Activated CD4-positive, alpha-beta memory T cell treated with anti-CD3 and anti-CD28 coated beads, Interleukin-2, amount 10 ng/mL, durations not matched to agents 7 days and 5 days (primary cell): ENCODE measurements at places on chromosomes 6 and 20. TPM values are rescaled to one million over a fixed set of nuclear protein-coding genes. Genes with fewer than 3 reads are reported as not detected.

The FAM184A gene
- 5.9 TPM for total RNA-seq

The CLIC5 gene
- total RNA-seq: 8.4 TPM

DNA sequence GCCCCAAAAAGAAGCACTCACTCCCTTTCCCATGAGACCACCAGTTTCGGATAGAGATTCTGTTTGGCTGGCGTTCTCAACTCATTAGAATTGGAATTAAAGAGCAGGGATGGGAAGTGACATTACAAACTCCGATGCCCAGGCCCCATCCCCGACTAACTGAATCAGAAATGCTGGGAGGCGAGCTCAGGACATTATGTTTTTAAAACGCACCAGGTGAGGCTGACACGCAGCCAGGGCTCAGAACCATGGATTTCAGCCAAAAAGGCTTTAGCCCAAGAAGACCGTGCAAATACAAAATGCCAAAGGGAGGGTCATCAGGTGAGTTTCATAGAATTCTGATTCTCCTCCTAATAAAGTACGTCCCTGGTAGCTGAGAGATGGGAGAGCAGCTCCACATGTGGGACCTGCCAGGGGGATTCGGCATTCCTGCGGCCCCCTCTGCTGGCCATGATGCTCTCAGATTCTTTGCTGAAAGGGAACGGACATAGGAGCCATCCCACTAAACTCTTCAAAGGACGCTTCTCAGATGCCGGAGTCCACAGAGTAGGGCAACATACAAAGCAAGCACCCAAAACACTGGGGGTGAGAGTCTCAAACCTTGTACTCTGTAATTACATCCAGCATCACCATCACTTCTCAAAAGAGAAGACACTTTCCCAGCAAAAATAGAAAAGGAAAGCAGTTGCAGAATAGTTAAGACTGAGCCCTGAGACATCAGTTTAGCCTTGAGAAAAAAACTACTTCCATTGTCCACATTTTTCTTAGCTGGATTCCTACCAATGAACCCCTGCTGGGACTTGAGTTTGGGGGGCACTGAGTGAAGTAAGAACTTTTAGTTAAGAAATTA is 205.2 kb downstream of the BMP7 start:
- H3K27ac ChIP-seq: no peak overlapping the region
- peaks cover 20% of the 10 kb centered on the region for H3K27me3 ChIP-seq
- no peak overlapping the region for H3K4me3 ChIP-seq
- DNase-seq: no peak

- H3K27ac ChIP-seq: no peak overlapping the region
- H3K4me3 ChIP-seq: no peak overlapping the region
- H3K27me3 ChIP-seq: no peaks in the 10 kb centered on the region
- peaks cover 80% of the 10 kb centered on the region for H3K4me1 ChIP-seq
- DNase-seq: no peak
These were observed 24.1 kb downstream of the ATXN1 start for GRCh38 chr6:16736856-16737775.

GRCh38 chr20:7790189-7790588 is 150.1 kb downstream of the HAO1 start:
- no peak overlapping the region for H3K27ac ChIP-seq
- no peaks in the 10 kb centered on the region for H3K36me3 ChIP-seq
- no peak for DNase-seq
- H3K4me1 ChIP-seq: no peaks in the 10 kb centered on the region
- H3K4me3 ChIP-seq: no peak overlapping the region

- peak overlapping the region; percentile 66 for H3K27ac ChIP-seq
- H3K4me1 ChIP-seq: peaks cover 83% of the 10 kb centered on the region
- no peak for DNase-seq
- no peaks in the 10 kb centered on the region for H3K27me3 ChIP-seq
- H3K36me3 ChIP-seq: peaks cover 25% of the 10 kb centered on the region
These were observed 99.5 kb downstream of the PRDM1 start for GRCh38 chr6:106185615-106186014.

DNA sequence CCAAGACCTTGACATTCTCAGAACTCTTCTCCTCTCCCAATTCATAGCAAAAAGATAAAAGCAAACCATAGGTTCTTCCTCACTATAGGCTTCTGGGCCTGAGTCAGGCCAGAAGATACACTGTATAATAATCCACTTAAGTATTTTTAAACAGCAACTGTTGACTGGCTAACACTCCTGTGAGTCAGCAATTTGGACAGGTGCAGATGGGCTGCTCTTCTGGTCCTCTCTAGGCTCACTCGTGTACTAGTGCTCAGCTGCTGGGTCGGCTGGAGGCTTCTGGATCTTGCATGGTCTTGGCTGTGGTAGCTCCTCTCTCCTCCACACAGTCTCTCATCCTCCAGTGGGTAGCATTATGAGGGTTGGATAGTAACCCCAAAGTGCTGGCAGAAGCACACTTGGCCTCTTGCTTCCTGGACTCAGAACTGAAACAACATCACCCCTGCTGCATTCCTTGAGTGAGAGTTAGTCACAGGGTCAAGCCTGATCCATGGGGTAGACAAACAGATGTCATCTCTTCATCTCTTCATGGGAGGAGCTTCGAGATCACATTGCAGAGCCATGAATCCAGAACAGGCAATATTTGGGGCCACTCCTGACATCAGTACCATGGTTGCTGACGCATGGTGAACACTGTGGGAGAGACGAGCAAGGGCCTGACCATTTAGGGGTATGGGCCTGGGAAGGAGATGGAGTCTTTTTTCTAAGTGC is 86.9 kb downstream of the C6orf118 start:
- H3K36me3 ChIP-seq: no peaks in the 10 kb centered on the region
- DNase-seq: no peak
- no peaks in the 10 kb centered on the region for H3K4me1 ChIP-seq
- H3K4me3 ChIP-seq: no peak overlapping the region
- no peaks in the 10 kb centered on the region for H3K27me3 ChIP-seq

- H3K27me3 ChIP-seq: no peaks in the 10 kb centered on the region
- peaks cover 12% of the 10 kb centered on the region for H3K36me3 ChIP-seq
- no peak for DNase-seq
- peaks cover 23% of the 10 kb centered on the region for H3K4me1 ChIP-seq
- peak overlapping the region; percentile 9 for H3K4me3 ChIP-seq
These were observed 58.0 kb downstream of the AHI1 start for GRCh38 chr6:135439549-135439948.

- DNase-seq: no peak
- no peak overlapping the region for H3K27ac ChIP-seq
- no peak overlapping the region for H3K4me3 ChIP-seq
These were observed 268.0 kb upstream of the RNF217 start for GRCh38 chr6:124694139-124694705.

DNA sequence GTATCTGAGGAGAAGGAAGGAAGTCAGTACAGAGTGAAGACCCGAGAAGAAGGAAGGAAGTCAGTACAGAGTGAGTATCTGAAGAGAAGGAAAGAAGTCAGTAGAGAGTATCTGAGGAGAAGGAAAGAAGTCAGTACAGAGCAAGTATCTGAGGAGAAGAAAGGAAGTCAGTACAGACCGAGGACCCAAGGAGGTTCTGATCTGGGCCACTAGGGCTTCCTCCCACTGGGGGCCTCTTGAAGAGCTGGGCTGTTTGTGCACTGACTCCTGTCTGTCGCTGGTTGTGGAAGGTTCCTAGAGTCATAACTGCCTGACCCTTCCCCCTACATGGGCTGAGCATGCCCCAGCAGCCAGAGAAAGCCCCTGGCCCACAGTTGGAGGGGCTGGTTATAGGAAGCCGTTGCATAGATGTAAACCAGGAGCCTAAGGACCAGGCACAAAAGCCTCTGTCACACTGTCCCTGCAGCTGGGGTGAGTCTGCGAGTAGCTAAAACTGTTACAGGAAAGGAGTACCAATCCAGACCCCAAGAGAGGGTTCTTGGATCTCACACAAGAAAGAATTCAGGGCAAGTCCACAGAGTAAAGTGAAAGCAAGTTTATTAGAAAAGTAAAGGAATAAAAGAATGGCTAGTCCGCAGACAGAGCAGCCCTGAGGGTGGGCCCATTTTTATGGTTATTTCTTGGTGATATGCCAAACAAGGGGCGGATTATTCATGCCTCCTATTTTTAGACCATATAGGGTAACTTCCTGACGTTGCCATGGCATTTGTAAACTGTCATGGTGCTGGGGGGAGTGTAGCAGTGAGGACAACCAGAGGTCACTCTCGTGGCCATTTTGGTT is 395.9 kb downstream of the PREX1 start:
- DNase-seq: no peak
- no peak overlapping the region for H3K27ac ChIP-seq
- H3K4me1 ChIP-seq: no peaks in the 10 kb centered on the region
- no peak overlapping the region for H3K4me3 ChIP-seq

GRCh38 chr20:63060057-63060991 is 53.6 kb upstream of the BHLHE23 start:
- H3K4me1 ChIP-seq: no peaks in the 10 kb centered on the region
- DNase-seq: no peak
- H3K27me3 ChIP-seq: no peaks in the 10 kb centered on the region
- H3K27ac ChIP-seq: no peak overlapping the region

DNA sequence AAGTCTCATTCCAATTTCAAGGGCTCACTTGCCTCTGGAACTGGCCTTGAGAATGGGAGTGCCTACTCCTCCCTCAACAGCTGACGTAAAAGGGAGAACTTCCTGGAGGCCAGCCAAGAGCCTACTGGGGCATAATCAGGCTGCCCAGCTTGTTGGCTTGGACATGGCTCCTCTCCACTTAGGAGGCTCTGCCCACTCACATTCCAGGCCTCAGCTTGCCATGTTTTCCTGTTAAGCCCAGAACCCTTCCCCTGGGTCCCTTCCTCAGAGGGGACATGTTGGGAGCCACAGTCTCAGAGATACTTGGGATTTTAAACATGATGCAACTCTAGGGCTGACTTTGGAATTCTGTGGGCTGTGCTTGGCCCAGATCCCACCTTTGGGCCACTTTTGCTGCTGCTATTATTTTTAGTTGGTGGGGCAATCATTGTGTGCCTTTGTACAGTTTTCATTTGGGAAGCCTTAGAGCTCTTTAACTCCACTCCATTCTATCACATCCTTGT is 31.5 kb upstream of the ADTRP start:
- no peak overlapping the region for H3K27ac ChIP-seq
- peaks cover 3% of the 10 kb centered on the region for H3K4me1 ChIP-seq
- H3K36me3 ChIP-seq: no peaks in the 10 kb centered on the region
- H3K27me3 ChIP-seq: peaks cover 1% of the 10 kb centered on the region
- DNase-seq: no peak

GRCh38 chr20:11350126-11351005 is 567.3 kb upstream of the BTBD3 start:
- H3K36me3 ChIP-seq: no peaks in the 10 kb centered on the region
- H3K4me3 ChIP-seq: no peak overlapping the region
- no peak overlapping the region for H3K27ac ChIP-seq
- no peaks in the 10 kb centered on the region for H3K4me1 ChIP-seq
- no peaks in the 10 kb centered on the region for H3K27me3 ChIP-seq

- DNase-seq: no peak
- H3K27ac ChIP-seq: no peak overlapping the region
- H3K36me3 ChIP-seq: no peaks in the 10 kb centered on the region
- H3K4me3 ChIP-seq: no peak overlapping the region
- H3K4me1 ChIP-seq: no peaks in the 10 kb centered on the region
These were observed 303.0 kb upstream of the GJE1 start for GRCh38 chr6:141829566-141830360.

GRCh38 chr6:13334953-13335352 is 6.6 kb upstream of the TBC1D7 start:
- no peak overlapping the region for H3K4me3 ChIP-seq
- no peak overlapping the region for H3K27ac ChIP-seq
- no peaks in the 10 kb centered on the region for H3K36me3 ChIP-seq
- no peak for DNase-seq

DNA sequence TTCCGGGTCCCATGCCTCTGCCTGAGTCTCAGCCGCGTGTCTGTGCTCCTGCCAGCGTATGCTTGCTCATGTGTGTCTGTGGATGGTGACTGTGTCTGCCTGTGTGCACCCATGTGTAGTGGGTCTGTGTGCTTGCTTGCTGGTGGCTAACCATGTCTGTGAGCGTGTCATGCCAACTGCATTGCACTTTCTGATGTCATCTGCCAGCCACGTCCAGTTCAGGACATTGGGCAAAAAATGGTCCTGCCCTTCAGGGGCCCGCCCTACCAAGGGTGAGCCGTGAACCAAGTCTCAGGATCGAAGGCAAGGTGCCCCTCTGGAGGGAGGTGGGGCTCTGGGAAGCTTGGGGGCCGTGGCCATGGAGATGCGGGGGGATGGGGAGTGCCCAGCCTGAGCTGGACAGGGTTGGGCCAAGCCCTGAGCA is 9.4 kb upstream of the ZBTB46 start:
- no peak overlapping the region for H3K27ac ChIP-seq
- no peaks in the 10 kb centered on the region for H3K36me3 ChIP-seq
- H3K4me1 ChIP-seq: peaks cover 29% of the 10 kb centered on the region
- no peak overlapping the region for H3K4me3 ChIP-seq
- no peak for DNase-seq
- peaks cover 24% of the 10 kb centered on the region for H3K27me3 ChIP-seq

GRCh38 chr6:10174056-10174455 is 240.8 kb downstream of the TFAP2A start:
- DNase-seq: no peak
- H3K36me3 ChIP-seq: no peaks in the 10 kb centered on the region
- no peak overlapping the region for H3K4me3 ChIP-seq
- no peak overlapping the region for H3K27ac ChIP-seq

DNA sequence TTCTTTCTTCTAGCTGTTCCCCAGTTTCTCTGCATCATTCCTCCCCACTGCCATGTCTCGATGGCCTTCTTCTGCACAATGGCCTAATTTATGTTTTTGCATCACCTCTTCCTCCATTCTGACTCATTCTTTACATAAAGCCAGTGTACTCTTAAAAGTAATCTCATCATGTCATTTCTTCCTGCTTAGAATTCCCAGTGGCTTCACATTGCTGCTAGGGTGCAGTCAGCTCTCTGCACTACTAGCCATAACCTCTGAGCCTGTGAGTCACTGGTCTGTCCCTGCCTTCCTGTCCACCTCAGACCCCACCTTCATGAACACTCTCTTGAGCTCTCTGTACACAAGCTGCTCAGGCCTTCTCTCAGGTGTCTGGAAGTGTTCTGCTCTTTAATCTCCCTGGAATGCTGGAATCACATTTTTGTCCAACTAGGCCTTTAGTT is 24.1 kb upstream of the TRIM27 start:
- H3K27ac ChIP-seq: no peak overlapping the region
- no peaks in the 10 kb centered on the region for H3K27me3 ChIP-seq
- no peak for DNase-seq
- H3K4me1 ChIP-seq: peaks cover 26% of the 10 kb centered on the region

DNA sequence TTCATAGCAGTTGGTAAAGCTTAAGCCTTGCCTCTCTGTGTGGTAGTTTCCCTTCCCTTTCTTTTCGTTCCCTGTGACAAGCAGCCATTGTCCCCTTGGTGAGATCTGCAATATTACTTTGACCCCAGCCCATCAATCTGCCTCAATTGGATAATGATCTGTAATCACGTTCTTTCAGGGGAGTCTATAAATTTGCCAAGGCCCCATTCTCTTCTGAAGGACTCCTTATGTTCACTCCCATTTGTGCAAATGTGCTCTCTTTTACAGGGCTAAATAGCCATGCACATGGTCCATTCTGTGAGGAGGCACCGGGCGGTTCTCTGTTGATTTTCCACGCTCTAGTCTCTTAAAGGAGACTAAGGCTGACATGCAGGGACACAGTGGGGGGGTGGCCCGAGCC is 660.4 kb upstream of the SLC35B3 start:
- H3K4me1 ChIP-seq: no peaks in the 10 kb centered on the region
- no peaks in the 10 kb centered on the region for H3K27me3 ChIP-seq

GRCh38 chr6:89208551-89208950 is 8.6 kb downstream of the GABRR1 start:
- DNase-seq: no peak
- no peak overlapping the region for H3K27ac ChIP-seq
- peaks cover 15% of the 10 kb centered on the region for H3K27me3 ChIP-seq
- no peaks in the 10 kb centered on the region for H3K36me3 ChIP-seq
- no peaks in the 10 kb centered on the region for H3K4me1 ChIP-seq
- H3K4me3 ChIP-seq: no peak overlapping the region

GRCh38 chr20:61203320-61203719 is 48.7 kb upstream of the CDH4 start:
- H3K4me1 ChIP-seq: no peaks in the 10 kb centered on the region
- no peaks in the 10 kb centered on the region for H3K36me3 ChIP-seq
- H3K27ac ChIP-seq: no peak overlapping the region
- DNase-seq: no peak
- H3K4me3 ChIP-seq: no peak overlapping the region
